ENCODE measurements at places on chromosomes 4 and X. TPM values are rescaled to one million over a fixed set of nuclear protein-coding genes. Genes with fewer than 3 reads are reported as not detected.

The ARR3 gene
- not detected for total RNA-seq

The F11 gene
- not detected for total RNA-seq

The MAOA gene
- total RNA-seq: 0.14 TPM

The TLR3 gene
- 1.8 TPM for total RNA-seq

The HSFX2 gene
- total RNA-seq: not detected

Measured in activated naive CD8-positive, alpha-beta T cell treated with anti-CD3 and anti-CD28 coated beads, Interleukin-2, amount 10 ng/mL, durations not matched to agents 7 days and 5 days (primary cell).